Left renal cortex interstitium (tissue), 4 donors: ENCODE measurements at places on chromosomes 16 and 17.

DNA sequence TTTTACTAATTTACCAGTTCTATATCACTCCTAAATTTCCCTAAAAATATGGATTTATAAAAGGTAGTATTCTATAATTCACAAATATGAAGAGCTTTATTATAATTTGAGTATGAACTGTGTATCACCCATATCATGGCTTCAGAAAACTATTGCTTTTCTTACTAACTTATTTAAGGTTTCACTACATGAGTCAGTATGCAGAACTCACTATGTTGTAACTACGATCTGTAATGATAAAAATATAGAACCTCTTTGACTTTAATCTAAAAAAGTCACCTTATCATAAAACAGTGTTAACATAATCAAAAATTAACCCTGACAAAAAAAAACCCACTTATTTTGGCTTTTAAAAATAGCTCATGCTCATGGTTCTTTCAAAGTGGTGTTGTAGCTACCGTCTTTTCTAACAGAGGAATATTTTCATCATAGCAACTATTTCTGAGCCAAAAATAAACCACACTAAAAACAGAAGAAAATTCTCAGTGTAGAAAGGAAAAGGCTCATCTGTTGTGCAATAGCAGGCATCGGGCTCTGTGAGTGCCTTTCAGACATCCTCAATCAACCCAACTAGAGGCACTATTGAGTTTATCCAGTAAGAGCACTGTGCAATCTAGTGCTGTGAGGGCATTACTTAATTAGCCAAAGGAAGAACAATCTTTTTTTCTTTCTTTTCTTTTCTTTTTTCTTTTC, 42.1 kb downstream of the ITGAM start:
- DNase-seq: no peak

- DNase-seq: peak; percentile 3
Observed at GRCh38 chr16:46620266-46621005, 743 bp downstream of the SHCBP1 start.

GRCh38 chr16:19861811-19862327, 22.8 kb downstream of the GPRC5B start:
- DNase-seq: no peak

GRCh38 chr16:86663685-86664521, 85.6 kb downstream of the FOXL1 start:
- no peak for DNase-seq

GRCh38 chr16:27526180-27526579, 23.5 kb downstream of the GTF3C1 start:
- no peak for DNase-seq

- no peak for DNase-seq
Observed at GRCh38 chr17:80414508-80414802, 512 bp upstream of the ENDOV start.

DNA sequence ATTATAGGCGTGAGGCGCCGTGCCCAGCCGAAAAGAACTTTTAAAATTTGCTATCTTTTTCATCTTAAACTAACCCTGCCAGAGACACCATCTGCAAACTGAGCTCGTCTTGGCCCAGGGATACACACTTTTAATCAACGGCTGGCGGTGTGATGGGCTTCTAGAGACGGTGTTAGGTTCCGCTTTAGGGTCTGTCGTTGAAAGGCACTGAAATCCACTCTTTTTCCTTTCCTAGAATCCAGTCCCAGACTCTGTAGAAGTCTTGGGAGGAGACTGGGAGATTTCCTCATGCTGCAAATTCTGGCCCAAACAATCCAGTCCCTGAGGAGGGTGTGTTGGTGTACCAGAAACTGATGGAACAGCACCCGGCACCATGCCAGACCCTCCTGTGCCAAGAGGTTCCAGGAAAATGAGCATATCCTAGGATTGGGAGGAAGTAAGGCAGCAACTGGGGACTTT, 52.0 kb upstream of the TEX2 start:
- DNase-seq: no peak

DNA sequence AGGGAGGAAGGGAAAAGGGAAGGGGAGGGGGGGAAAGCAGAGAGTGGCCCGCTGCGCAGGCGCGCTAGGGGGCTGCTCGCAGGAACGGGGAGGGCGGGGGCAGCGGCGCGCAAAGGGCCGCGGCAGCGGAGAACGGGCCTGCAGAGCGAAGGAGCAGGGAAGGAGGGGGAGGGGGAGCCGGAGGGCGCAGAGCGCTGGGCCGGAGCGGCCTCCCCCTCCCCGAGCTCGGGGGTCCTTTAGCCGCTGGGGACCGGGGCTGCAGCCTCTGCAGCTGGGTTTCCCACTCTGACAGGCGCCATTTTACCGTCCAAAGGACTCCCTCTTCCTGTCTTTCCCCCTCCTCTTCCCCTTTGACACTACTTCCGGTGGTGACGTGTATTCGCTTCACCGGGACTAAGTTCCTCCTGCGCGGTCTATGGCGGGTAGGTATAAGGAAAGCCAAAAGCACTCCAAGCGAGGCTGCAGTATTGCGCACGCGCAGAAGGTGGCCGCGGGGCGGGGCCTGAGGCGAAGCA, at the start of gene CTDNEP1:
CTDNEP1 (minus strand) TSS at position 74 of the 515 bp plus-strand sequence. CDS start 438 bp downstream, outside the sequence.
- peak; percentile 100 for DNase-seq

- DNase-seq: no peak
Observed at GRCh38 chr16:88781140-88782077, 3.6 kb downstream of the PIEZO1 start.

DNA sequence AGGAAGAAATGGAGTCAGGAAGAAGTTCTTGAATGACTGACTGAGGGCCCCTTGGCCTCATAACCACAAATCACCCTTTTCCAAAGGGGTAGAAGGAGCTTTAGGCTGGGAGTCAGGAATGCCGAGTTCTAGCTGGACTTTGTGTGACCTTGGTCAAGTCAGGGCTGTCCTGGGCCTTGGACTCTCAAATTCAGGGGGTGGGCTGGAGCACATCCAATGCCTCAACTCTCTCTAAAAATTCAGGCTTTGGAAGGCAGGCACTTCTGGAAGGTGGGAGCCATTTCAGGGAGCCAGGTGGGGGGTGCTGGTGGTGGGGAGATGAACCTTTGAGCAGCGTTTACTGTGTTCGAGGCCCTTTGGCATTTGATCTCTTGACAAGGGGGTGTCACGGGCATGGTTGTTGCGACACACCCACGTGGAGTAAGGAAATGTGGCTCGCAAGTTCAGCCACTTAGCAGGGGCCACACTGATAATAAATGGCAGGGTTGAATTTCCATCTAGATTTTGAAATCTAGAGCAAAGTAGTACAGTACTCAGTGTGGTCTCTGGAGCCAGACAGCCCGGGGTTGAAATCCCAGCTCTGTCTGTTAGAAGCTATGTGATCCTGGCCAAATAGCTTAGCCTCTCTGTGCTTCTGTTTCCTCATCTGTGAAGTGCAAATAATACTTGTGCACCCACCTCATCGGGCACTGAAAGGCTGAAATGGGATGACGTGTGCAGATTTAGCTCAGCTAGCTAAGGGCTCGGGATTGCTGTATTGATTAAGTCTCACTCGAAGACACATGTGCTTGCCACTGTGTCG, 47.1 kb upstream of the CIBAR2 start:
- DNase-seq: no peak

DNA sequence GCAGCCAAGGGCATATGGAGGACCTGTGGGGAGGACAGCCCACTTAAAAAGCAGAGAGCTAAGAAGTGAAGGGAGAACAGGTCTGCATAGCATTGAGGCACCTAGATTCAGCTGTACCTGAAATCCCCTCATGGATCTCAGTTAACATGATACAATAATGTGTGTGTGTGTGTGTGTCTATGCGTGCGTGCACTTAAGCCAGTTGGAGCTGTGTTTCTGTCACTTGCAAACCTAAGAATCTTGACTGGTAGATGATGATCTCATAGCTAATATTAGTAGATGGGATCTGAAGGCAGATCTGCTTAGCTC, 1.7 kb upstream of the ITPRIPL2 start:
- DNase-seq: no peak

- DNase-seq: no peak
Observed at GRCh38 chr16:52368859-52369258, 178.1 kb downstream of the TOX3 start.

- DNase-seq: no peak
Observed at GRCh38 chr17:63697341-63698286, 2.3 kb downstream of the LIMD2 start.

GRCh38 chr16:81405702-81406113, 38.9 kb upstream of the CMIP start:
- no peak for DNase-seq

DNA sequence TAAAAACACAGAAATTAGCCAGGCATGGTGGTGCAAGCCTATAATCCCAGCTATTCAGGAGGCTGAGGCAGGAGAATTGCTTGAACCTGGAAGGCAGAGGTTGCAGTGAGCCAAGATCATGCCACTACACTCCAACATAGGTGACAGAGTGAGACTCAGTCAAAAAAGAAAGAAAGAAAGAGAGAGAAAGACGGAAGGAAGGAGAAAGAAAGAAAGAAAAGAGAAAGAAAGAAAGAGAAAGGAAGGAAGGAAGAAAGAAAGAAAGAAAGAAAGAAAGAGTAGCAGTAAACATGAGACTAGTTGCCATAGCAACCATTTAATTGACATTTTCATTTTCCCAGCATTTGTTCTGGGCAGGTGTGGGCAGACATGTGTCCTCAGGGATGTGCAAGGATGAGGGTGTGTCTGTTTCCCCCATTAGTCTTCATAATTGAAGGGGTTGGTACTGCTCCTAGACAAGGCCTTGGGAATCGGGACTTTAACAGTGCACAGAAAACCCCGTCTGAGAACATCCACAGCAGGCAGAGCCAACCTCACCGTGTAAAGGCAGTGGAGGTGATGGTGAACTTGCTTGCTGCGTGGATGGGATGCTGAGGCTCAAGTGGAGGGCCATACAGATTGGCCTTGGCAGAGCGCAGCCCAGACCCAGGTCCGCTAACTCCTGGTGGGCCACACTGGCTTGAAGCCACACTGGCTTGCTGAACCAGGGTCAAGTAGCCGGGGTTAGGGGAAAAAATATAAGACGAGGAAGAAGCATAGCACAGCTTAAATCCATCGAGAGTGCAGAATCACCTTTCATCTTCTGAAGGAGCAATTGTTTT, 35.2 kb upstream of the KIFC3 start:
- DNase-seq: no peak
